T-helper 2 cell (primary cell): ENCODE measurements at places on chromosomes 7 and 10.

DNA sequence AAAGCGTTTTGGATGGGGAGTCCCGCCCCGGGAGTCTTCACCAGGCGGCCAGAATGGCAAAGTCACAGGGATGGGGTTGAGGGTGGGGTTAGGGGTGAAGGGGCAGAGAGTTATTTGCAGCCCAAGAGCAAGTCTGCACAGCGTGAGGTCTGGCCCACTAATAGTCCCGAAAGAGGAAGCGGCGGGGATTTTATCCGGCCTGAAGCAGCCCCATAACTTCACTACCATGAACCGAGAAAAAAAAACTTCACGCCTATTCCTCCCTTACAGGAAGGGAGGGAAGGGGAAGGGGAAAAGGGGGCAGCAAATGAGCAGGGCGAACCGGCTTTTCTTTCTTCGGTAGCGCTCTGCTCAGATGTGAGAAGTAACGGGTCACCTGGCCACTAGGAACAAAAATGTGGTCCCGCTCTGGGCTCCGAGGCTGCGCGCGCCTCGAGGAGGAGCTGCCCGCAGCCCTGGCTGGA lies 712 bp downstream of the ITPRIP start:
- DNase-seq = no peak

DNA sequence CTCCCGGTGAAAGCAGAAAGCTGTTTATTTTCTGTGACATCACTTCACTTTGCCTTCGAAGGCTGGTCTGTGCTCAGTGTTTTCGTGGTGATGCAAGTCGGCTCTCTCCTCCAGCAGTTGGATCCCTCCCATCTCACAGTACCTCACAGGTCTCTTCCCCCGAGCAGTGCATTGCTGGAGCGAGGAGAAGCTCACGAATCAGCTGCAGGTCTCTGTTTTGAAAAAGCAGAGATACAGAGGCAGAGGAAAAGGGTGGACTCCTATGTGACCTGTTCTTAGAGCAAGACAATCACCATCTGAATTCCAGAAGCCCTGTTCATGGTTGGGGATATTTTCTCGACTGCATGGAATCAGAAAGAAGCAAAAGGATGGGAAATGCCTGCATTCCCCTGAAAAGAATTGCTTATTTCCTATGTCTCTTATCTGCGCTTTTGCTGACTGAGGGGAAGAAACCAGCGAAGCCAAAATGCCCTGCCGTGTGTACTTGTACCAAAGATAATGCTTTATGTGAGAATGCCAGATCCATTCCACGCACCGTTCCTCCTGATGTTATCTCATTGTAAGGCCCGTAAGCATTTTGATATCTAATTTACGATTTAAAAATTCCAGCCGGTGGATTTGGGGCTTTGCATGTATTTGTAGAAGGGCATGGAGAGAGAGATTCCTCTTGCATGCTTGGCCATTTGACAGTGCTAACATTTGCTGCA lies at the start of gene LGI1:
LGI1 (plus strand) TSS at position 136 of the 707 bp plus-strand sequence; CDS start at position 345, 209 bp downstream.
- DNase-seq = no peak

GRCh38 chr10:58691528-58691927 lies 178.9 kb downstream of the BICC1 start:
- no peak for DNase-seq

GRCh38 chr10:34003561-34003960 lies 669.1 kb upstream of the NRP1 start:
- no peak for DNase-seq
